ENCODE measurements at places on chromosomes 5 and 9.

DNA sequence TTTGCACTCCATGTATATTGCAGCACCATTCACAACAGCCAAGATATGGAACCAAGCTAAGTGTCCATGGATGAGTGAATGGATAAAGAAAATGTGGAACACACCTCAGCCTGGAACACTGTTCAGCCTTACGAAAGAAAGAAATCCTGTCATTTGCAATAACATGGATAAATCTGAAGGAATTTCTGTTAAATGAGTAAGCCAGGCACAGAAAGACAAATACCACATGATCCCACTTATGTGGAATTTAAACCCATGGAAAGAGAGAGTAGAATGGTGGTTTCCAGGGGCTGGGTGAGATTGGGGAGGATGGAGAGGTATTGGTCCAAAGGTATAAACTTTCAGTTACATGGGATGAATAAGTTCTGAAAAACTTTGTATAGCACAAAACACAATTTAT is 228.9 kb upstream of the CD180 start:
- DNase-seq: no peak

- DNase-seq: no peak
Measured at GRCh38 chr9:75912951-75913350, 22.5 kb downstream of the PCSK5 start.

GRCh38 chr5:35487233-35488025 is 130.2 kb upstream of the SPEF2 start:
- DNase-seq: no peak

- DNase-seq: peak; percentile 72
Measured at GRCh38 chr5:139747583-139748504, 47.8 kb upstream of the PSD2 start.

DNA sequence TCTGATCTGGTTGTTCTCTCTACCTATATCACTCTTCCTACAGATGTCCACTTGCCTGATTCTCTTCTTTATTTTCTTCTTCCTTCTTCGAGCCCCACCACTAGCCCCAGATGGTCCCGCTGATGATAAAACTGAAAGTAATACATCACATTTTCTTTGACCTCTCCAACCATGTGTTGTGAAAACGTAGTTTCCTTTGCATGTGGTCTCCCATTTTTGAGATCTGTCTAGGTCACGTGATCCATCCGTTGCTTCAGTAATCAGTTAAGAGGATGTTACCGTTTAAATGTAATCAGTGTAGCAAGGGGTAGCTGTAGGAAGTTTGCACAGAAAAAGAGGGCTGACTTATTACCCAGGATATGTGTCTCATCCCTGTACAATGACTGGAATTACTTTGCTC is 426.3 kb upstream of the TLE4 start:
- DNase-seq: no peak

GRCh38 chr5:87129046-87129445 is 138.6 kb upstream of the RASA1 start:
- no peak for DNase-seq

DNA sequence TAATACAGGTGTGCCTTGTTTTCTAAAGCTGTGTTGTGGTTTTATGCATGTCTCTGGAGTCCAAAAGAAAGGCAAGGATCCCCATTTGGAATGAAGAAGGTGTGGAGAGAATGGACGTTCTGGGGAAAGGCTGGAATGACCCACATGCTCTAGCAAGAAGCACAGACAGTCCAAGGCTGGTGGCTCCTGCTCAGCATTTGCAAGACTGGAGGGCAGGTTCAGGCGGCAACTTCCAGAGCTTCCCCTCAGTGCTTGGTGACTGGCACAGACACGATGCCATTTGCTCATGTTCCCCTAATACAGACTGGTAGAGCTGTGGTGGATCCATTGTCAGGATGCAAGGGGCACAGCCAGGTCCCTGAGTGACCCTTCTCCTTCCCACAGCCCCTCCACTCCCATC is 8.2 kb downstream of the SLC22A4 start:
- DNase-seq: no peak

All from stimulated activated naive CD8-positive, alpha-beta T cell treated with anti-CD3 and anti-CD28 coated beads, Interleukin-15, amount 100 ng/mL, for 72 hours (primary cell).